Activated gamma-delta T cell treated with Interleukin-2 at 50 U/mL for 16 hours (primary cell): ENCODE measurements at places on chromosomes 1 and 21.

DNA sequence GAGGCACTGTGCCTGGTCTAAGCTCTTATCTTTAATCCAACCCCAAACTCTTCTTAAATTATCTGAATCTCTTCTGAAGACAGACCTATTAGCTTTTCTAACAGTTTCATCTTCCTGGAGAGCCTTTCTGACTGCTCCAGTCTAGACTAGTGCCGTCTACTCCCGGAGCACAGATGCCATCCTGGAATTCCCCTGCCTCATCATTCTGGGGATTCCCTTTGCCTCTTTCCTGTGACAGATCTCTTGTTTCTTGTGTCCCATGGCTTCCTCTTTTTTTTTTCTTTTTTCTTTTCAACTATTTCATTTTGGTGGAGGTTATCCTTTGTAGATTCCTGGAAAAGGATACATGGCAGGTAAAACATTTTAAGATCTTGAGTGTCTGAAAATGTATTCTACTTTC, 11.7 kb downstream of the SEMA4A start:
- no peak for DNase-seq

GRCh38 chr1:190084552-190084951, 393.1 kb downstream of the BRINP3 start:
- no peak for DNase-seq

GRCh38 chr21:26389971-26390641, 183.0 kb downstream of the CYYR1 start:
- no peak for DNase-seq

DNA sequence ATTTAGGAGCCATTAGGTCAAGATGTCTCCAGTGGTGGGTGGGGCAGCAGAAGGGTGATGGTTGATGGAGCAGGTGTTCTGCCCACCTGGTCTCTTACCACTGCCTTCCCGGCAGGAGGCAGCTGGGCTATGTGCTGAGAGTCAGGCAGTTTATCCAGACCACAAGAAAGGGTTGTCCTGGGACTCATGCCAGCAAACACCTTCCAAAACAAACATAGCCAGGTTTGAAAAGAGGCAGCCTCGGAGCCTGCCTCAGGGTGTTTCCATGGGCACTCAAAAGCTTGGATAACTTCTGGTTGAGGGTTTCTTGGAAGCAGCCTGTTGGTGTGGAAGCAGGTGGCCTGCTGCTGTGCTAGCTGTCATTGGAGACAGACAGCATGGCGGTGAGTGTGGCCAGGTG, 187.2 kb downstream of the PCP4 start:
- no peak for DNase-seq

- no peak for DNase-seq
Observed at GRCh38 chr21:15319727-15320126, 254.9 kb upstream of the NRIP1 start.

GRCh38 chr1:16387201-16388188, 20.5 kb downstream of the SZRD1 start:
- DNase-seq, result no peak

DNA sequence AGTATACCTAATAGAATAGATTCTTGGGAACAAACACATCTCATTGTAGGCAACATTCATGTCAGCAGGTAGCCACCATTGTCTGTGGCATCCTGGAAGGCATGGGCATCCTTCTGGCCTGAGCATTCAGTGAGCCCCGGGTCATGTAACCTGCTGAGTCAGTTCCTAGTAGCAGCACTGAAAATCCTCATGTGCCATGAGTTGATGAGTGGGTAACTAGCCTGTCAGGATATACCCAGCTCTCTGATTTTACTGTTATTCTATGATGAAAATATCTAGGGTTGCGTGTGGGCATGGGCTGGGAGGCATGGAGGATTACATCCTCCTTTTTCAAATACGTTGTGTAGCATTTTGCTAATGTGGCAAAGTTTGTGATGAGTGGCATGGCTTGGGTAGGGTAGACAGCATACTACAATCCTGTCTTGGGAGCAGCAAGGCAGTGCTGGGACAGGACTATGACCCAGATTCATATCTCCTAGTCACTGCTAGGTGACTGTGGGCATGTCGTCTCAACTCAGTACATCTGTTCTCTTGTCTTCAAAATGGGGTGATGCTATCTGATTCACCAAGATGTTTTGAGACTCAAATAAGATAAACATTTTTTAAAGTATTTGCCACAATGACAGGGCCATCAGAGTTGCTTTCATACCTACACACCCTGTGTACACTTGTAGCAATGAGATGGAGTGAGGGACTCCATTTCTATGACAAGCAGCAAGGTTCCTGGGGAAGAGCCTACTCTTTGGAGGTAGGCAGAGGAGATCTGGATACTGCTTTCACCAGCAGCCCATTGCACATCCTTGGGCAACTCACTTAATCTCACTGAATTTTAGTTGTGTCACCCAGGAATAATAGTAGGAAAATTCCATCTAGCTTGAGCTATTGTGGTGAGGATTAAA, 62.5 kb downstream of the CD58 start:
- no peak for DNase-seq

DNA sequence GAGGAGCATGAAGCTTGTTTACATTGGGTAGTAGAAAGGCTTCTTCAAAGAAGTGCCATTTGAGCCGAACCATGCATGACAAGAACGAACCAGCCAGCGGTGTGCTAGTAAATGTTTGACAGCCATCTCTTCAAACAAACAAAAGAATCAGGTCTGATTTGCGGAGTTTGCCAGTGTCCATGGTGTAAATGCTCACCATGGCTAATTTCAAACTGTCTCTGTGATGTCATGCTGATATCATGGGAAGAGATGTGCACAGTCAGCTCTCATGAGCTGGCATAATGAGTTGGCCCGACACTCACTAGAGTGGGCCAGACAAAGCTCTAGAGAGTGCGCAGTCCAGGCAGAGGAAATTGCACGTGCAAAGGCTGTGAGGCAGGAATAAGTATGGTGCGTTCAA, 101.1 kb downstream of the KAZN start:
- DNase-seq, result no peak

- no peak for DNase-seq
Observed at GRCh38 chr1:176829261-176829660, 335.3 kb downstream of the ASTN1 start.

DNA sequence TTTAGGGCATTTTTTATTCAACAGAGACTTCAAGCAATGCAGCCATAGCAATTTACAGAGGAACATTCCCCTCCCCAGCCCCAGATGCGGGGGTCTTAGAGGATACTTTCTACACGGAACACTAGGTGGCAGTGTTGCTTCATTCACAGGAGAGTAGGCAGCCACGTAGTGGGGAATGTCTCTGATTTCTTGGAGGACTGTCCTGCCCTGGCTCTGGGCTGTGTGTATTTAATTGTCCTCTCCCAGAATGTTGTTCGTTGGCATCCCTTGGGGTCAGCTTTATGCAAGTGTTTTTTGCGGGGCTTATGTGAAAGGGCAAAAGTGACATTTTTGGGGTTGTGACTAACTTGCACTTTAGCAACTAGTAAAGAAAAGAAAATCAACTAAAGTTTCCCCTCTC, 96.9 kb downstream of the PAPPA2 start:
- no peak for DNase-seq

DNA sequence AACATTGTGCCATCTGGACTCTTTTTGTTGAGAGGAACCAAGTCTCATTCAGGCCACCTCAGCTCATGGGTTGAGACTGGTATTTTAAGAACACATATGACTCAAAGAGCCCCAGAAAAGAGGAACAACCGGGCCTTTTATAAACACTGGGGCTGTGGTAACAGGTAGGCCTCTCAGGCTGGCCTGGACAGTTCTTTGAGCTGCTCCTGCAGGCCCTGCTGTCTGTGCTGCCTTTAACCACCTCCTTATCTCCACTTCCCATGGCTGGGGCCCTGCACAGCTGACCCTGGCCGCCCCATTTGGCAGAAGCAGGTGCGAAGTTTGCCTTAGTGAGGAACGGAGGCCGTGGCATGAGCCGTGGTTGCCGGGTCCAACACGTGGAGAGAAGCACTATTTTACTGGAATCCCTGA, 163.3 kb downstream of the RHOU start:
- DNase-seq, result no peak

DNA sequence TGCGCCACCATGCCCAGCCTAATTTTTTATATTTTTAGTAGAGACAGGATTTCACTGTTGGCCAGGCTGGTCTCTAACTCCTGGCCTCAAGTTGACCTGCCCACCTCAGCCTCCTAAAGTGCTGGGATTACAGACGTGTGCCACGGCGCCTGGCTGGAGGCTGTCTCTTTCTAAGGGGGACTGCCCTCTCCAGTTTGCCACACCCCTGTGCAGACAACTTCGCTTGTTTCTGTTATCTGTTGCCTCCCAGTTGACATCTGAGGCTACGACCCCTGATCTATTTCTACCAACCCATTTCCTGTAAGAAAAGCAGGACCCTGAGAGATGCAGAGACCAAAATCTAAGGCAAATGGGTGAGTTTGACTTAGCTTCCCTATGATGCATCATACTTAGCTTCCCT, 24.0 kb upstream of the VASH2 start:
- DNase-seq, result no peak

GRCh38 chr1:187624812-187625545, 796.2 kb downstream of the PLA2G4A start:
- no peak for DNase-seq

- no peak for DNase-seq
Observed at GRCh38 chr1:61638911-61639605, 85.9 kb downstream of the TM2D1 start.

- no peak for DNase-seq
Observed at GRCh38 chr21:20276954-20277353, 721.3 kb upstream of the NCAM2 start.

GRCh38 chr1:26702680-26703038, 6.8 kb downstream of the ARID1A start:
- DNase-seq, result no peak

DNA sequence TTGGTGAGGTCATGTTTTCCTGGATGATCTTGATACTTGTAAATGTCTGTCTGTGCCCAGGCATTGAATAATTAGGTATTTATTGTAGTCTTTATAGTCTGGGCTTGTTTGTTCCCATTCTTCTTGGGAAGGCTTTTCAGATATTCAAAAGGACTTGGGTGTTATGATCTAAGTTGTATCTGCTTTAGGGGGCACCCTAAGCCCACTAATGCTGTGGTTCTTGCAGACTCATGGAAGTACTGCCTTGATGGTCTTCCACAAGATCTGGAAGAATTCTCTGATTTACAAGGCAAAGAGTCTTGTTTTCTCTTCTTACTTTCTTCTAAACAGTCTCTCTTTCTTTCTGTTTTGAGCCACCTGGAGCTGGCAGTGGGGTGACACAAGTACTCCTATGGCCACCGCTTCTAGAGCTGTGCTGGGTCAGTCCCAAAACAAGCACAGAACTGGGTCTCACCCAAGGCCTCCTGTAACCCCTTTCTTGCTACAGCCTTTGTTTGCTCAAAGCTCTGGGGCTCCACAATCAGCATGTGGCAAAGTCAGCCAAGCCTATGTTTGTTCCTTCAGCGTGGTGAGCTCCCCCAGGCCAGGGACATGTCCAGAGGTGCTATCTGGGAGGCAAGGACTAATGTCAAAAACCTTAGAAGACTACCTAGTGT, 12.6 kb downstream of the VN1R5 start:
- no peak for DNase-seq

GRCh38 chr1:23524716-23525401, 6.2 kb downstream of the E2F2 start:
- DNase-seq, result peak; percentile 26

DNA sequence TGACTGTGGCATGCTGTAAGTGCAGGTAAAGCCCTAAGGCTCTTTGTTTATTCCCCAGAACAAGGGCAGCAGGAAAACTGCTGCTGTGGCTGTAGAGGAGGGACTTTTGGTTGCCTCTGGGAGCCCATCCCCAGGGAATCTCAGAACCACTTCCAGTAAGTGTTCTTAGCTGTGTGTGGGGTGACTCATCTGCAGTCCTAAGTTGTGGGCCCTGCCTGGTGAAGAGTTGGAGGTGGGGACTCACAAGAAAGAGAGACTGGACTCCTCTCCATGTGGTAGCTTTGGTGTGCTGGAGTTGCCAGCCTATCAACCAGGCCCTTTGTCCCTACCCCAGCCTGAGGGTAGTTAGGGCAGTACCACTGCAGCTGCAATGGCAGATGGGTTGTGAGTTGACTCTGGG, 24.0 kb upstream of the DENND1B start:
- DNase-seq, result no peak

DNA sequence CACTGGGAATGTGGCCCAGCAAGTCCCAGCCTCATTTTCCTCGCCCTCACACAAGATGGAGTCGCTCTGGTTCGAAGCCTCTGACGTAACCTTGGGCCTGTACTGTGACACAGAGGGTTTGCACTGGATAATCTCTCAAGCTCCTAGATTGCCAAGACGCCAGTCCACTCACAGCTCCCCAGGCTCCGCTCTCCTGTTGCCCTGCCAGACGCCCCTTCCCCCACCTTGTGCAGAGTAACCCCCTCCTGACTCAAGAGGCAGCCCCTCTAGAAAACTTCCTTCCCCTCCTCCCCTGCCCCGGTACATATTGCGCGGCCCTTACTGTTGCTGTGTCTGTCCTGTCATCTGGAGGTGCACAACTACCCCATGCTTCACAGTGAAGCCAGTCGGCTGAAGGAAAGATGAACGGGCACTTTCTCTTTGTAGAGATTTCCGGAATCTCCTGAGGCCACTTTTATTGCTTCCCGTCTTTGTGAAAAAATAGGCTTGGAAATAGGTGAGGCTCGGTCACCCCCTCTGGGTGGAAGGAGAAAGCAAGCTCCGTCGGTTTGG, 981 bp upstream of the KIAA1614 start:
- DNase-seq, result no peak

GRCh38 chr1:160608514-160608913, 29.2 kb upstream of the CD84 start:
- no peak for DNase-seq

DNA sequence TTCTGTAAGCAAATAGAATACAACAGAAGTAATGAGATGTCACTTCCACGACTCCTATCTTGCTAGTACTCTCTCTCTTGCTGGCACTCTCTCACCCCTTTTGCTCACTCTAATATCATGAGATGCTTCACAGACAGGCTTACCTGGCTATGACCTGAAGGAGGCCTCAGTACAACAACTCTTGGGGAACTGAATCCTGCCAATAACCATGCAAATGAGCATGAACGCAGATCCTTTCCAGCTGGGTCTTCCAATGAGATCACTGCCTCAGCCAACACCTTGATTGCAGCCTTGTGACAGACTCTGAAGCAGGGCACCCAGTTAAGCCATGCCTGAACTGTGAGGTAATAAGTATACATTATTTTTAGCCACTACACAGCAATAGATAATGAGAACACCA, 53.1 kb upstream of the ADAR start:
- no peak for DNase-seq

GRCh38 chr1:244319283-244320132, 132.2 kb downstream of the ADSS2 start:
- peak; percentile 59 for DNase-seq

GRCh38 chr1:35264871-35265270, 3.6 kb upstream of the ZMYM4 start:
- DNase-seq, result no peak
